ENCODE measurements at places on chromosomes 5 and 9.

- no peak for DNase-seq
Measured at GRCh38 chr5:41356786-41357185, 143.5 kb upstream of the C6 start.

GRCh38 chr9:112764837-112765236 is 14.3 kb downstream of the SNX30 start:
- no peak for DNase-seq

- DNase-seq: no peak
Measured at GRCh38 chr9:69460012-69460411, 135.0 kb downstream of the ENTREP1 start.

- DNase-seq: no peak
Measured at GRCh38 chr5:54274944-54275343, 35.4 kb downstream of the ARL15 start.

DNA sequence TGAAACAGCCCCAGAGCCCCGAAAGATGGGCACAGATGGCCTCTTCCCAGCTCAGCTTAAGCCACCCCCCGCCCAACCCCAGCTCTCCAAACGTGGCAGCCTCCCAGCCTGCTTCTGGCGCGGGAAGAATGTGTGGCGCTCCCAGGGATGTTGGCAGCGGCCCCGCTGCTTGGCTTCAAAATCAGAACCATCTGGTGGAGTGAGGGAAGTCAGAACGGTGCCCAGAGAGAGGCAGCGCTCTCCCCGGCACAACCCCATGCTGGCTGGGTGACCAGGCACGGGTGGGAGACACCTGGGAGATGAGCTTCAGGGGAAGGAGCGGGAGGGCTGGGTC is 72.7 kb upstream of the ORM1 start:
- DNase-seq: peak; percentile 76

- DNase-seq: no peak
Measured at GRCh38 chr9:122058709-122059108, 34.4 kb downstream of the TTLL11 start.

DNA sequence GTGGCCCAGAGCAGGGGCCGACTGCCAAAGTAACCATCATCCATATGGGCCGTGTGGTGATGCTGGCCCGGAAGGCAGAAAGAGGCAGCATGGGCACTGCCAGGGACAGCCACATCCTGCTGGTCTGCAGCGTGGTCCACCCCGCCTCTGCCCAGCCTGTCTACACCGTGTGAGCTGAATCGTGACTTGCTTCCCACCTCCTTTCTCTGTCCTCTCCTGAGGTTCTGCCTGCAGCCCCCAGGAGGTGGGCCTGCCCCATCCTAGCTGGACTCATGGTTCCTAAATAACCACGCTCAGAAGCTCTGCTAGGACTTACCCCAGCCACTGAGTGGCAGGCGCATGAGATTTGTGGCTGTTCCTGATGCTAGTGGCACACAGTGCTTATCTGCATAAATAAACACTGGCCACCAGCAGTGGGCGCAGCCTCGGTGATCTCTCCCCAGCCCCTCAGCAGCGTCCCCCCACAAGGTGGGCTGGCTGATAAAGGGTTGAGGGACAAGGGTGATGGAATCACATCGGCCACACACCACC is 22.6 kb upstream of the SUSD3 start:
- DNase-seq: no peak

- no peak for DNase-seq
Measured at GRCh38 chr9:99392986-99393385, 170.9 kb downstream of the SEC61B start.

- DNase-seq: no peak
Measured at GRCh38 chr5:180078348-180078747, 6.8 kb upstream of the RNF130 start.

DNA sequence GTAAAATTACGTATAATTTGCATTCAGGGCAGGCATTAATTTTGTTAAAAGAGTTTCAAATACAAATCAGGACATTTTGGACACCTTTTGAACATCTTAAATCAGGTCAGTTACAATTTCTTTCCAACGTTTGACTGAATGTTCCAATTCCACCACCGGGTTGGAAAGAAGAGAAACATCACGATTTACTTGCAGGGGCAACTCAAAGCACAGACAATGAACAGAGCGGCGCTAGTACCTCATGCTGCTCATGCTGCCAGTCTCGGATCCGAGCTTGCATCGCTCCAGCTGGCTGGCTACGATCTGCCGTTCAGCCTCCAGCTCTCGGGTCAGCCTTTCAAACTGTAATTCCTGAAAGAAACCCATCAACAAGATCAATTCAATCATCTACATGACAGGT is 339.5 kb downstream of the CTNND2 start:
- no peak for DNase-seq

DNA sequence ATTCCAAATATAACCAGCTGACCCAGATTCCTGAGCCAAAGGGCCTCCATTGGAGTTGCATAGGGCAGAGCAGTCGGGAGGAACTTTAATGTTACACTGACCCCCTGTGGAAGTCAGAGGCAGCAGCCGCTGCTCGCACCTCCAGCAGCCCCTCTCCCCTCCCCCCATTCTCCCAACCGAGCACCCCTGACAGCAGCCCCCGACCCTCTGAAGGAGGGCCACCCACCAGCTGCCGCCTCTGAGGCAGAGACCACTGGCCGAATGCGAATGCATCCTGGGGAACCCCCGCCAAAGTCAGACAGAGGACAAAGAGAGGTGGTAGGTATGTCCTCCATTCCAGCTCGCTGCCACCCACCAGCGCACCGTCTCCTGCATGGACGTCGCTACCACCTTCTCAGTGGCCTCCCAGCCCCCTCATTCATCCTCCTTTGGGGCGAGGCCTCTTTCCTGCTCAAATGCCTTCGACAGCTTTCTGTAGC is 231.0 kb downstream of the CDK5RAP2 start:
- DNase-seq: no peak

Measured in AG04450 (cell line).